GM12878 (cell line): ENCODE measurements at places on chromosomes 2 and 18. TPM values are rescaled to one million over a fixed set of nuclear protein-coding genes. Genes with fewer than 3 reads are reported as not detected.

The EDAR gene
- not detected in 2 replicates for polyA plus RNA-seq

The CFAP65 gene
- polyA plus RNA-seq: not detected in 2 replicates

The PROC gene
- polyA plus RNA-seq: not detected in 2 replicates

The CNDP1 gene
- not detected in 2 replicates for polyA plus RNA-seq

The VSNL1 gene
- 0.05 and 0.15 TPM in 2 replicates for polyA plus RNA-seq

The PLCL1 gene
- 0.08 and 0.11 TPM in 2 replicates for polyA plus RNA-seq

The CHRND gene
- not detected in 2 replicates for polyA plus RNA-seq

The SERPINB10 gene
- 12.0 and 13.0 TPM in 2 replicates for polyA plus RNA-seq

The KCNK3 gene
- polyA plus RNA-seq: not detected in 2 replicates

The SPP2 gene
- polyA plus RNA-seq: not detected in 2 replicates

The AQP12A gene
- not detected in 2 replicates for polyA plus RNA-seq

The POTEJ gene
- not detected in 2 replicates for polyA plus RNA-seq

The GCG gene
- not detected in 2 replicates for polyA plus RNA-seq

The PLGLB2 gene
- not detected in 2 replicates for polyA plus RNA-seq

The SANBR gene
- 7.0 and 8.4 TPM in 2 replicates for polyA plus RNA-seq

The CDK15 gene
- not detected in 2 replicates for polyA plus RNA-seq

The PREPL gene
- polyA plus RNA-seq: 27.0 and 27.7 TPM in 2 replicates

The ARHGEF4 gene
- polyA plus RNA-seq: not detected in 2 replicates

The RNU2-63P gene
- 2.5 TPM in 1 of 2 replicates, not detected in the other for polyA plus RNA-seq

The DPP10 gene
- not detected in 2 replicates for polyA plus RNA-seq

The GATA6 gene
- polyA plus RNA-seq: 0.04 TPM in 1 of 2 replicates, not detected in the other

The EML6 gene
- 0.19 and 0.42 TPM in 2 replicates for polyA plus RNA-seq

The EMILIN2 gene
- 3.1 and 4.0 TPM in 2 replicates for polyA plus RNA-seq

The C2orf80 gene
- not detected in 2 replicates for polyA plus RNA-seq

The SKA1 gene
- polyA plus RNA-seq: 28.2 and 34.2 TPM in 2 replicates

The TTC31 gene
- 23.9 and 25.7 TPM in 2 replicates for polyA plus RNA-seq

The LPIN2 gene
- polyA plus RNA-seq: 14.2 and 15.5 TPM in 2 replicates

The FBLN7 gene
- polyA plus RNA-seq: not detected in 2 replicates

The REG3G gene
- not detected in 2 replicates for polyA plus RNA-seq

The ITGAV gene
- 5.0 and 6.0 TPM in 2 replicates for polyA plus RNA-seq

The LYG2 gene
- polyA plus RNA-seq: 0.30 and 0.95 TPM in 2 replicates

The CIDEA gene
- not detected in 2 replicates for polyA plus RNA-seq

The DNAH6 gene
- 0.22 and 0.24 TPM in 2 replicates for polyA plus RNA-seq

The ERFE gene
- not detected in 2 replicates for polyA plus RNA-seq
